ENCODE measurements at places on chromosomes 2 and 18. TPM values are rescaled to one million over a fixed set of nuclear protein-coding genes. Genes with fewer than 3 reads are reported as not detected.

TMEM37 gene
- not detected for total RNA-seq

NEB gene
- 0.27 TPM for total RNA-seq

TMEM17 gene
- total RNA-seq = 2.5 TPM

CHRNG gene
- not detected for total RNA-seq

LPIN1 gene
- total RNA-seq = 76.8 TPM

KLHL41 gene
- total RNA-seq = 0.18 TPM

MAPRE3 gene
- total RNA-seq = 6.8 TPM

TM4SF20 gene
- total RNA-seq = not detected

OTOF gene
- total RNA-seq = not detected

PPIL3 gene
- 29.0 TPM for total RNA-seq

SIX2 gene
- total RNA-seq = not detected

ADGRF3 gene
- total RNA-seq = 0.04 TPM

SDC1 gene
- 1,305 TPM for total RNA-seq

TSGA10 gene
- total RNA-seq = 4.1 TPM

RBMS1 gene
- 65.0 TPM for total RNA-seq

Measured in foreskin keratinocyte (primary cell).